ENCODE measurements at places on chromosomes 5 and 9.

- no peak for DNase-seq
These were observed 78.0 kb upstream of the HRH2 start for GRCh38 chr5:175579742-175580432.

GRCh38 chr5:82641331-82642003 lies 363.3 kb upstream of the RPS23 start:
- peak; percentile 64 for DNase-seq

- DNase-seq, result no peak
These were observed 39.8 kb upstream of the FUBP3 start for GRCh38 chr9:130539420-130540223.

DNA sequence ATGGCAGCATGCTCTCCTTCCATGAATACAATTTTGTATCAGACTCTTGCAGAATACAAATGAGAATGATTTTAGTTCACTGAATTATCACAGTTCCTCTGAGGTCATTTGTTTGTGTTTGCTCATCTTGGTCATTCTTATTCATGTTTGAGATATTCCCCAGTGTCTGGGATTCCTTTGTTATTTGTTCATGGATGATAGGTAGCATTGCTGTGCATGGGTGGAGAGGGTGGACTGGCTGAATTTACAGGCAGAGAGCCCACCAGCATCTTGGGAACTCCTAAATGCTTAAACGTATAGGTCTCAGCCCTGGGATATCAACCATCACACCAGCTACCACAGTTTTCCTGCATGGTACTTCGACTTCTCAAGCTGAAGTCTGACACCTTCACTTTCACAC lies 459.8 kb downstream of the CCDC171 start:
- no peak for DNase-seq

DNA sequence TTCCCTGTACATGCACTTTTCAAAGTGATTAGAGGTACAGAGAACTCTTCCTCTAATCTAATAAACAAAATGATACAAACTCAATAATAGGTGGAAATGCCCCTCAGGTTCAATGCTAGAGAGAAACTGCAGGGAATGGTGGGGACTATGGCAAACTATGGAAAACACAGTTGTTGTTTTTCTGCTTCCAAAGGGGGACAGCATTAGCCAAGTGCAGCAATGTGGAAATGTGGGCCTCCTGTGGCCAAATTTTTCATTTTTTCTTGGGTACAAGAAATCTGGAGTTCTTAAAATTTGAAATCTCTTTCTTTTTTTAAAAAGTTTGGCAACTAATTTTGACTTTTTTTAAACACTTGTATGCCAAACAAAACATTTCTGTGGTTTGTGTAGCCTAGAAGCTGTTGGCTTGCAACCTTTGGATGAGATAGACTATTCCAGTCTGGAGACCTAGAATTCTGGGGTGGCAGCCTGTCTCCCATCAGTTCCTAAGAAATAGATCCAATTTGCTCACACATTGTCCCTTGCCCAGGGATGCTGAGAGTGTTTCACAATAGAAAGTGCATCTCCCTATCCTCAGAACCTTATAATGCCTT lies 218.6 kb downstream of the PAPPA start:
- no peak for DNase-seq

- peak; percentile 89 for DNase-seq
These were observed 8.5 kb upstream of the DNAJC25 start for GRCh38 chr9:111622626-111623025.

GRCh38 chr9:131080589-131080988 lies 15.7 kb upstream of the AIF1L start:
- DNase-seq, result no peak

DNA sequence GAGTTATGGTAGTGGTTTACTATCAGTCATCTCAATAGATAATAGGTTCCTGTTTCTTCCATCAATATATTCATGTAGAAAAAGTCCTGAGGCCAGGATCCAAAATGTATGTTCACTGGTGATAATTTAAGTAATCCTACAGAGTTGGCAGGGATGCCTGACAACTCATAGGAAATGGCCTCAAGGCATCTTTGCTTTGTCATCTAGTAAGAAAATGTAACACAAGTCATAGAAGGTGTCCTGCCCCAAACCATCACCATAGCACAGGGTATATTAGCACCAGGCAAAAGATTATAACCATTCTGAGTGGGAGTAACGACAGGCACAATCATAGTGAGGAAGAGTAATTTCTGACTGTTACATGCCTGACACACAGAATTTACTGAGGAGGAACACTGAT lies 257.0 kb downstream of the TMEM167A start:
- no peak for DNase-seq

DNA sequence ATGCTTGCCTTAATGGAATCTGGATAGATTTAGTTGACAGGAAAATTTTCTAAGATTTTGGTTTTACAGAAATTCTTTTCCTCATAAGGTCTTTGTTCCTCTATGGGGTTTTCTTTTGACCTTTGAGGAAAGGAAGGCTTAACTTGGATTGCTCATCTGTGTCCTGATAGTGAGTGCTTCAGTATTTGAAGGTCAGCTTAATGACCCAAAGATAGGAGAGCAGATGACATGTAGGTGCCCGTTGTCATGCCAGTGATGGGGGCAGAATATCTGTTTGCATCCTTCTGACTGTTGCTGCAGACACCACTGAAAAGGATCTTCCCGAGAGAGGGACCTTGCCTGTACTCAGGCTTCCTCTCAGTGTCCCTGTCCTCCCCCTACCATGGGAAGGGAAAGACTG lies 30.9 kb downstream of the MEGF10 start:
- DNase-seq, result no peak

GRCh38 chr5:168328814-168329213 lies 37.4 kb downstream of the WWC1 start:
- no peak for DNase-seq

DNA sequence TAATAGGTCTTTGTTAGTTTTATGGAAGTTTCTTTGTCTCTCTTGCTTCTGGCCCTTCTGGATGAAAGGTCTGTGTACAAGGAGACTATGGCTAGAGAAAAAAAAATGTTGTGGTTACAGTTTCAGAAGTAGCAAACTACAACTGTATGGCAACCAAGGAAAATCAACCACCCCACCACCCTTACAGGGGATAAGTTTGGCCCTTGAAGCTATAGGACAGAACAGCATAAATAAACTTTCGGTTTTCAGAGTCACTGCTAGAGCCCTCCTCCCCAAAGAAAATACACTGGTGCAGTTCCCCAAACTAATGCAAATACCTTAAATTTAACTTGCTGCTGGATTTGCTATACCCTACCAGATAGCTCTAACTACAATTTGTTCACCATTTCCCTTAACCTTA lies 1216.7 kb downstream of the EFNA5 start:
- no peak for DNase-seq

DNA sequence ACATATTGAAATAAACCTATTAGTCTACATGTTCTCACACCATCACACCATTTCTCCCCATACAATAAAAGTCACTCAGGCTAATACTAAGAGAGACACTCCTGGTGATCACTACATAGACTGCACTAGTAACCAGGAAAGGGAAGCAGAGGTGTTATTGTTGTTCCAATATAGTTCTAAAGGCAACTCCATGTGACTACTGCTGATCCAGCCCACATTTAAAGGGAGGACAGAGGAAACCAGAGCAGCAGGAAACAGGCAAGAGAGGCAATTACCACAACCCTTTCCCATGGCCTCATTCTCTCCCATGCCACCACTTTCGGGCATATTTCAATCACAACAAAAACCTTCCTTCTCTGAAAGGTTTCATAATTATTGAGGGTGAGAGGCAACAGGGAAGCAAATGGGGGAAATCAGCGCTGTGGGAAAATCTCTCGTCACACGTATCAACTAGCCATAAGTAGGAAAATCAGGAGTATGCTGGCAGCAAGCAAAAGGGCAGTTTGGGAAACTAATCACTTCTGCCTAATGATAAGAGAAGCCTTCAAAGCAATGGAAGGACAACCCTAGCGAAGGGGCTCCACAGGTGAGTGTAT lies 1.8 kb downstream of the UBAP2 start:
- DNase-seq, result peak; percentile 78

- DNase-seq, result no peak
These were observed 22.5 kb downstream of the ZDHHC21 start for GRCh38 chr9:14670718-14671117.

DNA sequence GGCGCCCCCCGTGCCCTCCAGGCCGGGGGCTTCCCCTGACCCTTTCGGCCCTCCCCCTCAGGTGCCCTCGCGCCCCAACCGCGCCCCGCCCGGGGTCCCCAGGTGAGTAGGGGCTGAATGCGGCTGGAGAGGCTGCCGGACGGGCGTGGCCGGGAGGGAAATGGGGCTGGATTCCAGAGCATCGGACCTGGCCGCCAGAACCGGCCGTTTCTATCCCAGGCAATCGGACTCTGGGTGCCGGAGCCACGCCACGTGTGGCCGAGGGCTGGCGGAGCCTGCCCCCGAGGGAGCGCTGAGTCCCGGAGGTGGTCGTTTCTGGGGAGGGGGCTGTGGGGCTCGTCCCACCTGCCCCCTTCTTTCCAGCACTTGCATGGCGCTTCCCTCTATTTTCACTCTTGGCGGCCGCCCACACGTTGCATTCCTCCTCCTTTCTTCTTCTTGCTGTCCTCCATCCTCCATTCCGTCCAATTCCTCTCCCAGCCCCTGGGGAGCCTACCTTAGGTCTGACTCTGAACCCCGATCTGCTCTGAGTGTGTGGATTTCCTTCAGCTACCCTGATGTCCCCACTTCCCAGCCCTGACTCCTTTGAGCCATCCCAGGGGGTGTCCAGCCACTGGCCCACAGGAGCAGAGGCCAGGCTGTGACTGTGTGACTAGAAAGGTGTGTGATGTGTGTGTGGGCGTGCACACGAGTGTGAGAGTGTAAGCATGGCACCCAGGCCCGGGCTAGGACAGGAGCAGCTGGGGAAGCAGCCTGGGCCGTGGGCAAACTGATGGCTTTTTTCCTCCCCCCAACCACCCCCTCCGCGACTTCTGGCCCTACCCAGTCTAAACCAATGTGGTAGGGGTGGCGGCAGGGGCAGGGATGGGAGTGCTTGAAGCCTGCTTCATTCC lies 24.7 kb downstream of the GOLGA2 start:
- DNase-seq, result no peak

GRCh38 chr9:131421691-131422090 lies 27.8 kb downstream of the PRRC2B start:
- no peak for DNase-seq

DNA sequence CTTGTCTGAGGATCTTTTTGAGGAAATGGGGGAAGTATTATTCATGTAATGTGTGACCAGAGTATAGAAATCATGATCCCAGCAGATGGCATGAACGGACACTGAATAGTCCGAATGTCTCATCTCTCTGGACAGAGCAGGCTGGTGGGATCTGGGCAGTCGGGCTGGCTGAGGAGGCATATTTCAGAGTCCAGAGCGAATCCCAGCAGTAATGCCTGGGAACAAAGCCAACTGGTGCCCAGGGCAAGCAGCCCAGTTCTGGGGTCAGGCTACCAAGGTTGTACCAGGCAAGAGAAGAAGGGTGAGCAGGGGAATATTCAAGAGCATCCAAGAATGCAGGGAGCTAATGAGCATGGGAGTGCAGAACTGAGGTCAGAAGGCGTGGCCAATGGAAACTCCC lies 306.4 kb downstream of the ZSWIM6 start:
- no peak for DNase-seq

- no peak for DNase-seq
These were observed 611 bp downstream of the EXOSC3 start for GRCh38 chr9:37784291-37784615.

GRCh38 chr5:113969901-113970300 lies 392.0 kb upstream of the KCNN2 start:
- no peak for DNase-seq

GRCh38 chr9:6109986-6110385 lies 94.6 kb upstream of the RANBP6 start:
- no peak for DNase-seq

DNA sequence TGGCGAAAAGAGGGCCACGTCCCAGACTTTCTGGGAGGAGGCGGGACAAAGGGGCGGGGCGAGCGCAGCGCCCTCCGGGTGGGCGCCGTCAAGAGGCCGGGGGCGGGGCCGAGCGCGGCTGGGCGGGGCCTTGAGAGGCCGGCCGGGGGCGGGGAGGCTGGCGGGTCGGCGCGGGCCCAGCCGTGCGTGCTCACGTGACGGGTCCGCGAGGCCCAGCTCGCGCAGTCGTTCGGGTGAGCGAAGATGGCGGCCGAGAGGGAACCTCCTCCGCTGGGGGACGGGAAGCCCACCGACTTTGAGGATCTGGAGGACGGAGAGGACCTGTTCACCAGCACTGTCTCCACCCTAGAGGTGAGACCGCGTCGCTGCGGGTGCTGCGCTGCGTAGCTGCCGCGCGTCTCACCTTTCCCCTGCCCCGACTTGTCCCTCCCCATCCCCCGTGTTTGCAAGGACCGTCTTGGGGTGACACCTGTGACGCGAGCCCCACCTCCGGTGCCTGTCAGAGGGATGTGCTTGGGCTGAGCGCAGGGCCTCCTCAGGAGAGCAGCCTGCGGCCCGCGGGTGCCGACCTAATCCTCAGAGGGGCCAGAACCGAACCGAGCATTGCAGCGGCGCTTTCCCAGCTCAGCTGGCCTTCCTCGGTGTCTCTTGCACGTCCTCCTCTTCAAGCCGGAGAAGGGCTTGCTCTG lies at the start of gene SNX2:
Gene SNX2 (plus strand): TSS at position 220 of the 689 bp plus-strand sequence. CDS start 24 bp downstream, at position 244.
- peak; percentile 87 for DNase-seq
